ENCODE measurements at places on chromosomes 4 and X.

- no peak for DNase-seq
These were observed 24.0 kb upstream of the TMEM255A start for GRCh38 chrX:120335289-120335688.

GRCh38 chr4:2837110-2837903 lies 6.3 kb upstream of the ADD1 start:
- no peak for DNase-seq

DNA sequence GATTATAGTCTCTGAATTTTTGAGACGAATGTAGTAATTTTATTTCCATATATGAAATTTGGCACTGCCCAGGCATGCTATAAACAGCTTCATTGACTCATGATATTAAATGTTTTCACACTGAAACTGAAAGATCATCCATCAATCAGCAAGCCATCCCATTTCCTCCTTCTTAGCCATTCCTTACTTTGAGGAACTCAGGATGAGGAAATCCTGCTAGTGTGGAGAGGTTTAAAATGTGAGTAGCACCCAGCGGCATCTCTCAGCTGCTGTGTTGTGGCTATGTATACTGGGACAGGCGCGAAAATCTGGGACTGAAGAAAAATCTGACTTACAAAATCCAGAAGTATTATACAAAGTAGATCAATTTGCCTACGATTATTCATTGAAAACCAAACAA lies 52.1 kb downstream of the PTCHD1 start:
- DNase-seq: no peak

- no peak for DNase-seq
These were observed 554.1 kb upstream of the MAGEB2 start for GRCh38 chrX:29661290-29661689.

DNA sequence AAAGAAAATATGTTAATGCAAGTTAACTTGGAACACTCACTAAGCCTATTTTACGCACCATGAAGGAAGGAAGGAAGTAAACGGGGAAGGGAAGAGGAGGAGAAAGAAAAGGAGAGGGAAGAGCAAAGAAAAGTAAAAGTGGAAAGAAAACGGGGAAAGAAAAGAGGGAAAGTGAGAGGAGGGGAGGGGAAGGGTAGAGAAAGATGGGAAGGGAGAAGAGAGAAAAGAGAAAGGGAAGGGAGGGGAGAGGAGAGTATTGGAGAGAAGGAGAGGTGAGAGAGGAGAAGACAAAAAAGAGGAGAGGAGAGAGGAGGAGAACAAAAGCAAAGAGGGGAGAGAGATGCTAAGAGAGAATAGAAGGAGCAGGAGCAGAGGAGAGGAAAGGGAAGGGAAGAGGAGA lies 224.1 kb downstream of the SLITRK2 start:
- DNase-seq: no peak

DNA sequence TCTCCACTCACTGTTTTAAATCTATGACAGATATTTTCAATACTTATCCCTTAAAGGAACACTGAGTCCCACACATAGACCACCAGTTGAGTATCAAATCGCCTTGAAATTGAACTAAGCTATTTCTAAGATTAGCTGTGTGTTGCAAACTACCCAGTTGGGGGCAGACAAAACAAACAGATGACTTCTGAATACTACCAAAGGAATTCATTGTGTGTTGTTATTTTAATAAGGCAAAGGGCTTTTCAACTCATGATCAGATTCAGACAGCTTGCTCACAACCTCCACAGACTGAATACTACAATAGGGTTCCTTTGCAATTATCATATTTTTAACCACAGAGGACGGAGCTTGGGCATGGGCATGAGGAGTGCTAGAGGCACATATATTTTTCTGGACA lies 283.0 kb upstream of the GPC4 start:
- DNase-seq: no peak

- no peak for DNase-seq
These were observed 290.9 kb upstream of the LDB2 start for GRCh38 chr4:17189401-17189720.

DNA sequence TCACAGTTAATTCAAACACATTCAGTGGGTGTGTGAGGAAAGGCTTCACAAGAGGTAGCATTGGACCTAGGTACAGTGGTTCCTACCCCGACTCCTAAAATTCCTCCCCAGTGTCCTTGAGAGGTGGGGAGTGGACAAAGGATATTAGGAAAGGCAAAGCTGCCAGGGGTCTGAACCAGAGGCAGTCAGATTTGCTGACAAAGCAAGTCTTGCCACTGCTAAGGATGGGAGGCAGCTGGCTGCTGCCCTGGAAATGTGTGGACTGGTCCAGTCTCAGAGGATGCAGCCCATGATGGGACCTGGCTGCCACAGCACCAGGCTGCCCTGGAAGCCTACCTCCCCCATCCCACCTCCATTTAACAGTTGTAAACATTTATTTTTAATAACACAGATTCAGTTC lies 4.1 kb upstream of the PHF8 start:
- DNase-seq: no peak

DNA sequence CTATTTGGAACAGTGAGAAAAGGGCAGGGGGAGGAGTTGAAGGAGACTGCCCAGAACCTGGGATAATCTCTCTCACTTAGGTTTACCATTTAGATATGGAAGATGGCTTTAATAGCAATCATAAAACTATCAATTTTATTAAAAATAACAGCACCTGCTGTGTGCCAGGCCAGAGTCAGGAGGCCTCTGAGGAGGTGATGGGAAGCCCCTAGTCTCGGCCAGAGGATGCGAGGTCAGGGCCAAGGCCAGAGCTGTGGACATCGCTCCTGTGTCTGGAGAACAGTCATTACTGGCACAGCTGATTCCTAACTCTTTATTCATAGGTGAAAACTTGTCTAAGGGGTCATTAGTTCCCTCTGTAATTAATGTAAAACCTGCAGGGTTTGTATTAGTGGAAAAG lies 4.2 kb upstream of the IQSEC2 start:
- no peak for DNase-seq

DNA sequence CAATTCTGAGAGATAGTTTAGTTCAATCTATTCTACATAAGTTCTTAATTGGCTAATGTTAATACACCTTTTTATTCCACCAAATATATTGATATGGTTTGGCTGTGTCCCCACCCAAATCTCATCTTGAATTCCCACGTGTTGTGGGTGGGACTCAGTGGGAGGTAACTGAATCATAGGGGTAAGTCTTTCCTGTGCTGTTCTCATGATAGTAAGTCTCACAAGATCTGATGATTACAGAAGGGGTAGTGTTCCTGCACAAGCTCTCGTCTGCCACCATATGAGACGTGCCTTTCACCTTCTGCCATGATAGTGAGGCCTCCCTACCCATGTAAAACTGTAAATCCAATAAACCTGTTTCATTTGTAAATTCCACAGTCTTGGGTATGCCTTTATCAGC lies 11.3 kb downstream of the PPA2 start:
- DNase-seq: no peak

- peak; percentile 75 for DNase-seq
These were observed 8.0 kb downstream of the OFD1 start for GRCh38 chrX:13742397-13743176.

DNA sequence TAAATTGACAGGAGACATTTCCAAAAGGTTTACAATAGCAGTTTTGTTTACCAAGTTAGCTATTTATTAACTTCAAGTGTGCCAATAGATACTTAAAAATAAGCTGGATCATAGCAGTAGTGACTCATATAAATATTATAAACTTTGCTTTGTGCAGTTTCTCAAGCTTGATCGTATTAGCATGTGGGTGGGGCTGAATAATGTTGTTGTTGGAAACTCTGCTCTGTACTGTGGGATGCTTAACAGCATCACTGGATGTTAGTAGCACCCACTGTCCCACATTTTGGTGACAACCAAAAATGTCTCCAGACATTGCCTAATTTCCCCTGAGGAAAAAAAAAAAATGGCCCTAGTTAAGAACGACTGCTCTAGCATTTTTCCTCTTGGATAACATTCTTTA lies 855.2 kb upstream of the ADGRL3 start:
- DNase-seq: no peak

- no peak for DNase-seq
These were observed 19.6 kb downstream of the UVSSA start for GRCh38 chr4:1366371-1367229.

GRCh38 chr4:140092094-140092851 lies 61.7 kb downstream of the MAML3 start:
- DNase-seq: no peak

GRCh38 chr4:69497076-69497475 lies 1.4 kb upstream of the UGT2B4 start:
- no peak for DNase-seq

DNA sequence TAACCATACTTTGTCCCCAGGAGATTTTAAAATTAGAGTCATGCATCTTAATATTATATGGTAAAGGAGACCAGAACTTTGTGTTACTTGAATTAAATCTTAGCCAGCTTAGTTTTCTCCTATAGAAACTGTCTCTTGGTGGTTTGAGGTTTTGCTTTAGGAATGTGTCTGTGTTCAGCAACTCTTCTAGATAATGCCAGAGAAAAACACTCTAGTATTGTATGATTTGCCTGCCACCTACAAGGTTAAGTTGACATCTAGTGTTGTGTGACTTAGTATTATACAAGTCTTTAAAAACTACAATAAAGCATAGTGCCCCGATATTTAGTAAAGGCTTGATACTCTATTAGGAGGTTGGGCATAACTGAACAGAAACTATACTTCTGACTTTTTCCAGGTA lies 2.1 kb downstream of the UGT8 start:
- no peak for DNase-seq

- DNase-seq: no peak
These were observed 34.5 kb downstream of the FRMD7 start for GRCh38 chrX:132093239-132093860.

- DNase-seq: no peak
These were observed 17.5 kb upstream of the UGDH start for GRCh38 chr4:39544580-39545315.

DNA sequence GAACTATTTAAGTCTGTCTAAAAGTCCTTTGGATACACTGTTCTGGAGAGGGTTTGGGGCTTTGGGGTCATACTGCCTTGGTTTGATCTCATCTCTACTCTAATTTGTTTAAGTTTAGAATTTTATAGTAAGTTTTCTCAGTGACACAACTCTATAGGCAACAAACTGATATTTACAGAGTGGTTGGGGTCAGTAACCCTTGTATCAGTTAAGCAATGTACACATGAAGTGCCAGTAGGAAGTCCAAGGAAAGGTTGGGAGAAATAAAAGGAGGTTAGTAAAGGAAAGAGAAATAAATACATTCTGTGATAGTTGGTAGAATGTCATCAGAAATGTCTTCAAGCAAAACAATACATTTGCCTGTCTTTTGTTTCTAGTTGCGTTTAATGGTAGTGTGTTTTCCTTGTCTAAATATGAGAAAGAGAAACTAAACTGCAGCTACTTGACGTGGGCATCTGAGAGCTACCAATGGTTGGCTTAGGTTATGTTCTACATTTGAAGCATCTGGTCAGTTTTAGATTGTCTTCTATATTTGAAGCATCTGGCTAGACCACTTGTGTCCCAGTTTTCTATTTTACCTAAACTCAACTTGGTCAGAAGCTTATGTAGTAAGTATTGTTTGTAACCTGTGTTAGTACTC lies 6.9 kb downstream of the ATP7A start:
- no peak for DNase-seq

GRCh38 chr4:67939195-67939594 lies 24.1 kb downstream of the TMPRSS11A start:
- DNase-seq: no peak

DNA sequence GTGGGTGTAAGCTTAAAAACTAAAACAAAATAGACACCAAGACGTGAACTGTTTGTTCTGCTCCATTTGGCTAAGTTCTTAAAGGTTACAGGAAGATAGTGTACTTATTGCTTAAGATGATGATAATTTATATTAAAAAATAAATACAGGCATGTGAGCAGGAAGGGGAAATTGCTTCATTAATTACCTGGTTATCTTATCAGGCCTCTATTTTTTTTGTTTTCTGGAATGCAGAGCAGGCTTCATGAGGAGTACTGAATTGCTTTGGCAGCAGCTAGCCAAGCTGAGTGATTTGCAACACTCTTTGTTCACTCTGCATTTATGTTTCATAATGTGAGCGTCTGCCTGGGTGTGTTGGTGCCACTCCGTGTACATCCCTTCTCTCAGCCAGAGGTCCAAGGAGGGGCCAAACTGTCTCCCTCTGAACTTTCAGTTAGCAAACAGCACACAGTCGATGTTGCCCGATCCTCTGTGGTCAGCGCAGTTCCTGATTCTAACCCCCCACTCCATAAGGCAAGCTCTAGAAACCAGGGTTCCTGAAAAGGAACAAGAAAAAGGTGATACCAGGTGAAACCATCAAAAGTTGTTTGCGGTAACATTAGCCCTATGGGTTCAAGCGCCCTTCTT lies 348.2 kb downstream of the SPRY1 start:
- no peak for DNase-seq

- DNase-seq: peak; percentile 62
These were observed 947 bp upstream of the RPL10 start for GRCh38 chrX:154396973-154397887.

DNA sequence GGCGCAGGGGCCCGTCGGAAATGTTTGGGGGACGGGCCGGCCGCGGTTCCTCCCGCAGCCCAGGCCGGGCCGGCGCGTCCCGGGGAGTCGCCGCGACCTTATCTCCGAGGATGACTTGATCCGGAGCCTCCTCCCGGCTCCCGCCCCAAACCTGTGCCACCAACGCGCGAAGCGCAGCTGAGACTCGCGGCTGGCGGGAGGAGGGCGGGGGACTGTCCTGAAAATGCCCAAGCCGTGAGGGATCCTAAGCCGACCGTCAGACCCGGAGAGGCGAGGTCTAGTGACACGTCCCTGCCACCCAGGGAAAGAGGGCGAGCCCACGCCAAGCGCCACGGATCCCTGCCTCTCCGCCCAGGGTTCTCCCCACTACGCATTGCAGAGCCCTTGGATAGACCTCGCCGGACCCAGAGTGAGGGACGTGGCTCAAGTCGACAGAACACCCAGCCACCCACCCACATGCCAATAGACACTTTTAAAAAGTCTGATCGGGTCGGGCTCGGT lies 26.9 kb downstream of the UTP14A start:
- DNase-seq: no peak

- no peak for DNase-seq
These were observed 88.7 kb downstream of the TNIP2 start for GRCh38 chr4:2667428-2667827.

DNA sequence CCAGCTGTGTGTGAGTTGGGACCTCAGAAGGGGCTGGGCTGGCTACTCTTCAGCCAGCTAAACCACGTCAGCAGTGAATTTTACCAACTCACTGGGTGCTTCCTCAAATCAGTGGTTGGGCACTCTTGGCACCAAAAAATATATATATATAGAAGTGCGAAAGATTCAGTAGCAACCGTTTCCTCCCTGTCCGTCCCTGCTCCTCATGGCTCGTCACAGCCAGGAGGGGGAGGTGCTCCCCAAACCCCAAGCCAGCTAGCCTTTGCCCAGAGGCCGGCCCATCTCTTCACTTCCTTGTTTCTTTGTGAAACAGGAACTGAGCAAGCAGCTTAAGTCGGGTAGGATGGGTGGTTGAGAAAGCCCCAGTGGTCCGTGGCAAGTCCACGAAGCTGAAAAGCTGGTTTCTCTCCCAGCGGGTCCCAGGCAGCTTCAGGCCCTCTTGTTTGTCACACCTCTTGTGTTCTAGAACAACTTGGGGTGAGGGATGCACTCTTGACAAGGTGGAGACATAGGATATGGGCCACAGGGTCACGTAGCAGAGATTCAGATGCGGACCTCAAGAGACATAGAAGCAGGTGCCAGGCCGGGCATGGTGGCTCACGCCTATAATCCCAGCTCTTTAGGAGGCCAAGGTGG lies 6.8 kb upstream of the SASH3 start:
- peak; percentile 90 for DNase-seq
